Lung microvascular endothelial cell (primary cell): ENCODE measurements at places on chromosomes 2 and 18. TPM values are rescaled to one million over a fixed set of nuclear protein-coding genes. Genes with fewer than 3 reads are reported as not detected.

The DNAJC5G gene
- total RNA-seq: 0.44 and 1.4 TPM in 2 replicates

DNA sequence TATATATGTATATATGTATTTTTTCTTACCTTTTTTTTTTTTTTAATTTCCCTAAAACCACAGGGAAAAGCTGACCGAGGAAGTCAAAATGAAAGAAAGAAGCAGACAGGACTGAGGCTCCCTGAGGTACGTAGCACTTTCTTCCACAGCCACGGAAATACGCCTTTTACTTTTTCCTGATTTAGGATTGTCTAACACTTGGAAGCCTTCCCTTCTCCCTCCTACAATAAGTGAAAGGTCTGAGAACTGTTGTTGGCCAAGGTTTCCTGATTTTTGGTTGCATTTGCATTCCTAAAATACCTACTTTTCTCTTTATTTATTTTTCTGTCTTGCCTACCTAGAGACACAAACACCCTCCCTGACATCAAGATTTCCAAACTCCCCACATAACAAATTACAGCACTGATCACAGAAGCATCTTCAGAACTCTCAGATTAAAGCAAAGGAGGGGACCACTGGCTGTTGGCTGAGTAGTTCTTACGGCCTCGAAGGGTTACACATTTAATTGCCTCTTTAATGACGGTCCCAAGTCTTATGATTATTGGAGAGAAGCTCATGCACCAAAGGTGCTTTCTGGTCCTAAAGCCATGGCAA is 778.5 kb upstream of the FANCL start:
- DNase-seq: no peak

GRCh38 chr18:79133724-79134123 is 64.5 kb downstream of the ATP9B start:
- no peak for DNase-seq

DNA sequence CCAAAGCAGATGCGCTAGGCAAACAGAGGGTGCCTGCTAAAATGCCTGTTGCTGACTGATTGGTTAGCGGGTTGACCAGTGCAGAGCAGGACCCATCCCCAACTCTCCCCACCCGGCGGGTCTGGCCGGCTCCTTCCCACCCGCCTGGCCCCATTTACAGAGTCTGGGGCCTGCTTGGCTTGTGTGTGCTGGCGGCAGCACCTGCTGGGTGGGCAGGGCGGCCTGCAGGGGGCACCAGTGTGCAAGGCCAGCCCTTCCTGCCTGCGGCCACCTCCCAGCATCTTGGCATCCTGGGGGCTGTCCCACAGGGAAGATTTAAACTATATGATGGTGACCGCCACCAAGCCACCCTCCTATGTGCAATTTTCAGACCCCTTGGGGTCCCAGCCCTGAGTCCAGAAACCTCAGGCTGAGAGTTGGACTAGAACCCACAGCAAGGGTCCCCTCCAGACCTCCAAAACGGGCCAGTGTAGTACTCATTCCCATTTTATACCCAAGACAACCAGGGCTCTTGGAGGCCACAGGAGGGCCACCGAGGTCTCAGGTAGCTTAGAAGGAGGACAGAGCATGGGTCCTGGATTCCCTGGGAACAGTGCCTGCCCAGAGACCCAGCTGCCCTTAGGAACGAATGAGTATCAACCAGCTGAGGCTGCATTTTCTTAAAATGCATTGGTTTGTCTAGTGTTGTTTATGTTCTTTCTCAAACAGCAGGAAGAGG is 173.6 kb downstream of the SMAD7 start:
- DNase-seq: peak; percentile 67

The LDAH gene
- total RNA-seq: 12.9 and 15.0 TPM in 2 replicates

DNA sequence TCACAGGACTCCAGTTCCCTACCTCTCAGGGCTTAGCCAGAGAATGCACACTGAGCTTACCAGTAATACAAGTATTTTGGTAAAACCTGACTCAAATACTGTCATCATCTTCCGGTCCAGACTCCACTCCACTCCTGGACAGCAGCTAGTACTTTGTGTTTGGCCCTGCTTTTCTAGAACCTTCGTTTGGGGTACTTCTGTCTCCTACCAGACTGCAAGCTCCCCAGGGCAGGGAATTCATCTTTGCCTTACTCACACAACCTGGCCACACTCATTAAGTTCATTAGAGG is 108.9 kb upstream of the CDC42EP3 start:
- DNase-seq: no peak

The ACVR2A gene
- total RNA-seq: 3.1 and 4.6 TPM in 2 replicates

The HOXD1 gene
- 6.1 and 6.7 TPM in 2 replicates for total RNA-seq

- DNase-seq: no peak
Measured at GRCh38 chr2:69300650-69301049, 86.4 kb downstream of the GFPT1 start.

- peak; percentile 20 for DNase-seq
Measured at GRCh38 chr2:19911808-19912509, 10.2 kb upstream of the TTC32 start.

DNA sequence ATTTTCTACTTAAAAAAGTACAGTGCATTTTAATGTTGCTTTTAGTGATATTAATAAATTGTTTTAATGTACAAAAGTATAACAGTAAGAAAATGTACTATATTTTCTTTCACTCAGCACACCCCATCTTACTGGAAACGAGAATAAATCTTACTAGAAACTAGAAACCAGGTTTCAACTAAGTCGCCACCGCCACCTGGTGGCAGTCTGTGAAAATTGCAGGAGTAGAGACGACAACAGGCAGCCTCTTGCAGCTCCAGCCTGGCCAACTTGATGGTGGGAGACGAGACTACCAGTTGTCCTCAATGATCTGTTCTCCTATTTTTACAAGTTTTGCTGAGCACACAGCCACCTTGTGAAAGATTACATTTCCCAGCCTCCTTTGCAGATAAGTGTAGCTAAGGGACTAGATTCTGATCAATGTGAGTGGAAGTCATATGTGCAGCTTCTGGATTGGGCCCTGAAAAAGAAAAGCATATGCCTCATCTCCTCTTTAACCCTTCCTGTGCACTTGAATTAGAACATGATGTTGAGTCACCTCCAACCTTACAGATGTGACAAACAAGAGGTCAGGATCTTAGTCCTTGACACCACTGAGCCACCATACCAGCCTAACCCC is 8.7 kb downstream of the OTOF start:
- DNase-seq: peak; percentile 79

The PHOSPHO2 gene
- 1.7 and 2.6 TPM in 2 replicates for total RNA-seq

The HEATR5B gene
- total RNA-seq: 20.9 and 30.0 TPM in 2 replicates

The CENPA gene
- total RNA-seq: 2.8 and 7.8 TPM in 2 replicates

The SLC5A6 gene
- 12.0 and 26.0 TPM in 2 replicates for total RNA-seq

DNA sequence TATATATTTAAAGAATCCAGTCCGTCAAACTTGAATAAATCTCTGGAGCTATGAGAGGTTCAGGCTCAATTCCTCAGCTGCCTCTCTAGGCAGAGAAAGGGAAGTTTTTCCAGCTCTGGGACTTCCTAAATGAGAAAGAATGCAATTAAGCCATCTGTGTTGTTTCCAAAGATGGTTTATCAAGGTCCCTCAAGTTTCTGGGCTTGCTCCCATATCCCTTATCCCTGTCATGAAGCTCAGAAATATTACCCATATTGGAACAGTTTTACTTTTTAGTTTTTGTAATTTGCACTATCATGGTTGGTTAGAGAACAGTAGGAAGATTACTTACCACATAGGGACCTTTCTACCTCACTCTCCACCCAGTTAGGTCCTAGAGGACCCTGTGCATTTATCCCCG is 1.4 kb downstream of the CNTNAP5 start:
- no peak for DNase-seq

GRCh38 chr18:23038712-23039111 is 96.6 kb upstream of the CABLES1 start:
- DNase-seq: no peak

GRCh38 chr2:48423376-48423775 is 106.6 kb upstream of the STON1 start:
- peak; percentile 77 for DNase-seq

GRCh38 chr2:223027442-223027841 is 24.5 kb upstream of the KCNE4 start:
- peak; percentile 63 for DNase-seq

- peak; percentile 95 for DNase-seq
Measured at GRCh38 chr2:46335391-46336282, 38.4 kb downstream of the EPAS1 start.

The LMAN1 gene
- total RNA-seq: 66.0 and 78.2 TPM in 2 replicates

DNA sequence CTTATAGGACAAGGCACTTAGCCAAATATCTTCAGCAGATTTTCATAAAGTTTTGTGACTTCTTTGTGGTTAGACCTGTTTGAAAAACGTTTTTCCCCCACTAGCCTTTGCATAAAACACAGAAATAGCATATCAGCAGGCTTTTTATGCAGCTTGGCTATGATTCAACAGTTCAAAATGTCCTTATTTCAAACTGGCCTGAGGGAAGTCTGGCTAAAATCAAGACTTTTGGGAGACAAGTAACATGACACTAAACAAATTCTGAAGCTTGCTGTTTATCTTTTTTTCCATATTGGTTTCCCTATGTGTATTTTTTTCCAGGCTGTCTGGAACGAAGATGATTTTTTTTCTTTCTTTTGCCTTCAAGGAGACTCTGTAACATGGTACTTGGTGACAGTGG is 95.1 kb upstream of the L3MBTL4 start:
- no peak for DNase-seq

DNA sequence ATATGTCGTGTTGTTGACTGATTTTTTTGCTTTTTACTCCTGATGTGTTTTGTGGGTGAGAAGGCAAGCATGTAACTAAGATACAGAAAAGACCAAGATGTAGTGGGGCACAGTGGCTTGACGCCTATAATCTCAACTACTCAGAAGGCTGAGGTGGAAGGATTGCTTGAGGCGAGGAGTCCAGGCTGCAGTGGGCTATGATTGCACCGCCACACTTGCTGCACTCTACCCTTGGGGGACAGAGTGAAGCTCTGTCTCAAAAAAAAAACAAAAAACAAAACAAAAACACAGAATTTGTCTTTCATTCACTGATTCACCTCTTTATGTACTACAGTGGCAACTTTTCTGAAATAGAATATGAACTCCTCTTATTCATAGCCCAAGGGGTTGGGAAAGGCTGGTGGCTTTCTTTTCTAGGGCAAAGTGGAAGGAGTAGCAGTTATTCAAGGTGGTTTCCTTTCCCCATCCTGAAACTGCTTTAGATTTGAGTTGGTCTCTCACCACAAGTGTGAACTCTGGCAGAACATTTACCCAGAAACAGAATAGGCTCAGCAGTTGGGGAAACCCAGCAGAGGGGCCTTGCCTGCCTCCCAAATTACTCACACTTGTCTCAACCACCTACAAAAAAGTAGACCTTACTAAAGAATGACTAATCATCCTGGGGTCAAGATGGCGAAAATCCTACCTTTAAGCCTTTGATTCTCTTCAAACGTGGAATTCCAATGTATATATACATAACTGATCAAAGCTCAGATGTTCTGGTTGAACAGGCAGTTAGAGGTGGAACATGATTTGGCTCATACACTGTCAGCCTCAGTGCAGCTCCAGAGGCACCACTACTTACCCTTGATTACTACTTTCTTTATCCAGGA is 6.5 kb downstream of the TANK start:
- DNase-seq: no peak

The CPLX4 gene
- total RNA-seq: not detected in 2 replicates

GRCh38 chr2:38515155-38516074 is 87.3 kb downstream of the HNRNPLL start:
- DNase-seq: no peak

The NOL4 gene
- total RNA-seq: not detected in 2 replicates

DNA sequence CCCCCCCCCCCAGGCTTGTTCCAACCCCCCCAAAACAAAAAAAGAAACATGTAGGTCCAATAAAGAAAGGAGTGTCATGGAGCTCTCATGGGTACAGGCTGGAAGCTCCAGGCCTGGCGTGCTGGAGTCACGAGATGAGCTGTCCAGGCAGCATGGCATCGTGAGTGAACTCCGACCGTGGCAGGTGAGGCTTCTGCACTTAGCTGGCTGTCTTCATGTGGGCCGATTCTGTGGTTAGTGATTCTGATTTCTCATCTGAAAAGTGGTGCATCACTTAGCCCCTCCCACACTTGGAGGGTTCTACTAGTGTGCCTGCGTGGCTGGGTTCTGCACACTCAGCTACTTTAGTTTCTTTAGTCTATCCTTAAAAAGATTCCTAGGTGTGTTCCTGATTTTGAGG is 126.4 kb upstream of the MGAT5 start:
- no peak for DNase-seq

The CDH7 gene
- total RNA-seq: under 0.01 TPM in 2 replicates

GRCh38 chr2:223979730-223980396 is 22.6 kb downstream of the MRPL44 start:
- DNase-seq: no peak

The SUPT7L gene
- 8.7 and 18.3 TPM in 2 replicates for total RNA-seq

GRCh38 chr2:160205505-160205904 is 5.4 kb upstream of the ITGB6 start:
- peak; percentile 99 for DNase-seq

GRCh38 chr18:69727912-69728572 is 219.6 kb downstream of the CD226 start:
- no peak for DNase-seq

The CRACDL gene
- 0.60 and 2.2 TPM in 2 replicates for total RNA-seq

The AFF3 gene
- total RNA-seq: under 0.01 TPM in 2 replicates

DNA sequence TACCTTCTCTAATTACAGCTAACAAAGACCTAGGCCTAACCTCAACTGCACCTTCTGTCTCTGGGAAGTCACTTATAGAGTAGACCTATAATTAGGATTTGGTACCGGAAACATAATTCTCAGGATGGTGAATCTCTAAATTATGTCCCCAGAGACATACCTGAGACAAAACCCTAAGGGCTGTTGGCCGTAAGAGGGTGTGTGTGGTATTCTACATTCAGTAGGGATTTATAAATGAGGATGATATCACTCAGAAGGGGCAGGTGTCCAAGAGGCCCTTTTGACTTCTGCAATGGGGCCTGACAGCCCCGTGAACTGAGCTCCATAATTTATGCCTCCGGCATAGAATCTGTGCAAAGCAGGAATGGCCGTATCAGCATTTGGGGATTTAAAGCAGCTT is 13.5 kb upstream of the DARS1 start:
- no peak for DNase-seq

DNA sequence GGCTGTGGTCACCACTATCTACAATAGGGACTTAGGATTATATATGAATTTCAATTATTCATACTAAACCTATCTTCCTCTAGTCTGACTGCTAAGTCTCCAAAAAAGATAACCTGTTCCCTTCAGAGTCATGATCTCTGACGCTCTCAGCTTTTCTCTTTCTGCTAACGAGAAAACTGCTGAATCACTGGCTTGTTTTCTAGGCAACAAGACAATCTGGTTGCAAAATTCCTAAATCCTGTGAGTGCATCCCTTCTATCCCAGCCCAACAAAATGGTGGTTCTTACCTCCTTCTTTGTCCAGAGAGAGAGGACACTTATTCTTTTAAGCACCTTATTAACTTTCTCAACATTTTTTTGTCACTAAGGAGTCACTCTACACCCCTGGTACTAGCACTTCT is 312.3 kb upstream of the PKDCC start:
- DNase-seq: no peak

DNA sequence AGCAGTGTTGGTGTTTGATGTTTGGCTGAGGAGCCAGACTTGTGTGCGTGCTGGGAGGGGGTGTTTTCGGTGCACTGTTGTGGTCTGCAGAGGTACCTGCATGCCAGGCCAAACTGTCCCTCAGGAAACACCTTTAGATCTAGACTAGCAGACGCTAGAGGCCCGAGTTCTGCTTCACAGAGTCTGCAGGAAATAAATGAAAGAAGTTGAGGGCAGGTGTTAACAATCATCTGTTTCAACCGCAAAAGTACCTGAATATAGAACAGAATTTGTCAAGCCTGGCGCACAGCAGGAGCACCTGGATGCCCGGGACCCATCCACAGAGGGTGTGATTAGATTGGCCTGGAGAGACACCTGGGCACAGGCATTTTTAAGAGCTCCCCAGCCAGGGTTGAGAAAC is 40.5 kb upstream of the REL start:
- DNase-seq: no peak

The LYPD6 gene
- 3.7 and 7.5 TPM in 2 replicates for total RNA-seq
